Retinal pigment epithelial cell (primary cell): ENCODE measurements at places on chromosomes 6 and 20.
A peak's percentile ranks its signal among the peaks of the same experiment; 100 is the strongest.

- DNase-seq: no peak
These were observed 443.8 kb upstream of the GJE1 start for GRCh38 chr6:141688916-141689315.

- no peak for DNase-seq
These were observed 157.2 kb downstream of the SIM1 start for GRCh38 chr6:100307561-100307960.

DNA sequence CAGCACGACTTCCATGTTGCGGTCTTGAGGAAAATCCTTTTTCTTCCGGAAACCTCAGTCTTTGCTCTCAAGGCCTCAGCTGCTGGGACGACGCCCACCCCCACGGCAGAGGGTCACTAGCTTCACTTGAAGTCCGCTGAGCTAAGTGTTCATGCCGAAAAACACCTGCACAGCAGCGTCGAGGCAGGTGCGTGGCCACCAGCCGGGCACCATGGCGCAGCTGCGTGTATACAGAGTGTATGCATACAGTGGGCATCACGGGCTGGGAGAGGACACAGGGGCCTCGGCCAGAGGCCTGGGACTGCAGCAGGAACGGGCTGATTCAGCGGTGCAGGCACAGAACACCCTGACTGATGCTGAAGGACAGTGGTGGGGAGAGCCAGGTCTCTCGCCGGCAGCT is 20.1 kb downstream of the KCNQ2 start:
- no peak for DNase-seq

DNA sequence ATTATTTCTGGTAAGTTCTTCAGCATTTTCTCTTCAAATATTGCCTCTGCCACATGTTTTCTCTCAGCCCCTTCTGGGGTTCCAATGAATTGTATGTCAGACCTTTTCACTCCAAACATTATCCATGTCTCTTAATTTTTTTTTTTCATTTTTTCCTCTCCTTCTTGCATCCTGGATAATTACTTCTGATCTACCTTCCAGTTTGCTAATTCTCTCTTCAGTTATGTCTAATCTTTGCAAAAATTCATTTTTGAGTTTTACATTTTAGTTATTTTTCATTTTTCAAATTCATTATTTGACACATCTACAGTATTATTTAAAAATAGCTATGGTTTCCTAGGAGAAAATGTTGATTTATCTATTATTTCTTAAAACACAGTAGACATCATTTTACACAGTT is 271.7 kb downstream of the TFAP2B start:
- no peak for DNase-seq

GRCh38 chr6:157804448-157805327 is 18.4 kb upstream of the SNX9 start:
- DNase-seq: no peak

GRCh38 chr6:169395080-169395805 is 141.6 kb upstream of the THBS2 start:
- no peak for DNase-seq

- no peak for DNase-seq
These were observed 596.4 kb downstream of the MMUT start for GRCh38 chr6:48866682-48867081.

DNA sequence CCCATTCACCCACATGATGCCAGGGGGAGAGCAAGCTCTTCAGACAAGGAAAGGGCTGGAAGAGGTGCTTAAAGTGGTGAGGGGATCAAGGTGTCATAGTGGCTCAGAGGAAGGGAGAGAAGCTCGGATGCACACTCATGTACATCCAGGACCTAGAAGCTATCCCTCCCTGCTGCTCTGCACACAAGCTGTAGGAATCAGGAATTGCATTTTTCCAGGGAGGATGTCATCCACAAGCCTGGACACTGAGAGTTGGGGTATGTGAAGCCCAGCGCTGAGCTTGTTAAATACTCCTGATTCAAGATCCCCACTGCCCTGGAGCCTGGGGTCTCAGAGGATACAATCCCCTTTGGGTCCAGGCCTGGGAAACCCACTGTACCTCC is 85.8 kb upstream of the CCDC167 start:
- DNase-seq: no peak

DNA sequence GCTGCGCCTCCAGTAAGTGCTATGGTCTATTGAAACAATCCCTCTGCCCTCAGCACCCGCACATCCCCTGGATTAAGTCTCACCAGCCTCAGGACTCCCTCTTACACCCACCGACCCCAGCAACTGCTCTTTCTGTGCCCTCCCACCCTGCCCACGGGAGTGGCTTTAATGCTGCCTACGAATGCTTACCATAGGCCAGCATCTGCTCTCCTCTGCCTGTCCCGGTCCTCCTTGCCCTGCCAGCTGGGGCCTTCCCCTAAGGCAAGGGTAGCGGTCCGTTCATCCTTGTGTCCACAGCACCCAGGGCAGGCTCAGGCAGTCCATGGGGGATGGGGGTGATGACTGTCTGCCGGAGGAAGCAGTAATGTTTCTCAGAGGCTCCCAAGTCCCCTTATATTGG is 4.1 kb downstream of the EBF4 start:
- DNase-seq: no peak

- no peak for DNase-seq
These were observed 1.8 kb downstream of the EPB41L2 start for GRCh38 chr6:131061041-131061750.

- no peak for DNase-seq
These were observed 636.9 kb downstream of the MMUT start for GRCh38 chr6:48826152-48826515.

- DNase-seq: no peak
These were observed 19.2 kb downstream of the CHMP4B start for GRCh38 chr20:33830371-33830770.

- no peak for DNase-seq
These were observed 9.3 kb downstream of the ANGPT4 start for GRCh38 chr20:906703-907270.

DNA sequence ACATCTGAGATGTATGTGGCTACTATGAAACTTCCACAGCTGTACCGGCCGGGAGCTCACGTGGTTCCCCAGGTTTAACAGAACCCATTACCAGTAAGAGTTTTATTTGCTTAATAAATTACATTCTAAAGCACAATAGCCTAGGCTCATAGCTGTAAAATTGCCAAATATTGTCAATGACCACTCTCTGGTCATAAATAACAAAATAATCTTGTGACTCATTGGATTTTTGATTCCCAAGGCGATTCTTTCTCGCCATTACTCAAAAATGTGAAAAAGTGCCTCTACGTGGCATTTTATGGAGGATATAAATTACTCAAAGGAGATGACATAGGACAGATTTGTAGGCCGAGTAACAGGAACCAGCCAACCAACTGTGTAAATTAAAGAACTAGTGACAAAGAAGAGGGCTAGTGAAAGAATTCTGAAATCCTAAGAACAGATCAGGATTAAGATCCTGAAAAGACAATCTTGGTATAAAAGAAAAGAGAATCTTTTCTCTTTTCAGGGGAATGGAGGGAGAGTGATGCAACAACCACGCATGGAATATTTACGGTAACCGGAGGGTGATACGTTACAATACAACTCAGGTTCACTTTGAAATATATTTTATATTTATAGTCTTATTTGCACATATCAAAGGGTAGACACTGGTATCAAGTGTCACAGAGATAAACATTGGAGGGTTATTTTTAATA is 199.7 kb downstream of the FOXC1 start:
- DNase-seq: no peak

- DNase-seq: no peak
These were observed 1.4 kb upstream of the SLC29A1 start for GRCh38 chr6:44221961-44222335.

GRCh38 chr20:2023151-2023550 is 29.3 kb upstream of the PDYN start:
- DNase-seq: no peak

DNA sequence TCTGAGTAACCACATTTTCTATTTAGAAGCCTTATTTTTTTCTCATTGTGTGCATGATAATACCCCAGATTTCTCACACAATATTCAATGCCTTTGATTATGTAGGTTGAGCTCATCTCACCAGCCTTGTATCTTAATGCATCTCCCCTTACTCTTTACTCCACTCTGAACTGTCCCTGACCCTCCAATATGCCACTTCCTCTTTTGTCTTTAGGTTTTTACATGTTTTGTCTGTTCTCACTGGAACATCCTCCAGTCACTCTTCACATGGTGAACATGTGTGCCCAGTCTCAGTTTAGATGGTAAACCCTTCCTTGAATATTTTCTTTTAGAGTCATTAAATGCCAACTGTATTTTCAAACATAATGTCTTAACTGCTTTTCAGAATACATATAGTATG is 392.9 kb upstream of the IMPG1 start:
- no peak for DNase-seq

GRCh38 chr6:156852147-156852857 is 75.1 kb downstream of the ARID1B start:
- DNase-seq: peak; percentile 59

- DNase-seq: no peak
These were observed 1040.0 kb upstream of the MAP3K7 start for GRCh38 chr6:91626911-91627310.

DNA sequence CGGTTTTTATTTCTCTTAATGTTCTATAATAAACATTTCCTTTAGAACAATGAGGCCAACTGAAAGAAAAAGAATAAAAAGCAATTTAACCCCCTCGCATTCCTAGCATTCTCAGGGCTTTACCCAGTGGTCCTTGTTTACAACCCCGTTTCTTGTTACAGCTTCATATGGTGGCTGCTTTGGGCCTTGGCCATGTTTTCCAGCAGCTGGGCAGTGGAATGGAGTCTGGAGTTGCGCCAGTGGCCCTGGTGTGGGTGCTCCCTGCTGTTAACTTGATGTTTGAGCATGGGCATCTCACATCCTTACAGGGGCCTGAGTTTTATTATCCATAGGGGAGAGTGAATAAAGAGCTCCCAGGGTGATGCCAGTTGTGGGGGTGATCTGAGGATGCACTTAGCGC is 18.8 kb downstream of the EFCAB8 start:
- peak; percentile 39 for DNase-seq

DNA sequence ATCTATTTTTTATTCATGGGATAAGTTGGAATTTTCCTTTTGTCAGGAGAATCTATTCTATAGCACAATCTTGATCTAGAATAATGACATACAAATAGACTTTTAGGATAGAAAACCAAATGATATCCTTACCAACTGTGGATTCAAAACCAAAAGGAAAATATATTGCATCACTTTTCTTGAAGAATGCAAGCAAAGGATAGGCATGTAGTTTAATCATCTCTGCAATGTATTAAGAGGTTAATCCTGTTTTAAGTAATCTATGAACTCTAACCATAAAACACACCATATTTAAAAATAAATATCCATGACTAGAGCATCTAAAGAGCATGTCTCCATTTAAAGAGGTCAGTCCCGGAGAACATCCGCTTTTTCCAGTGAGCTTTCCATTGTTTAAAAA is 106.7 kb upstream of the CNKSR3 start:
- DNase-seq: no peak

- no peak for DNase-seq
These were observed 10.1 kb downstream of the SLC17A4 start for GRCh38 chr6:25764611-25765010.

DNA sequence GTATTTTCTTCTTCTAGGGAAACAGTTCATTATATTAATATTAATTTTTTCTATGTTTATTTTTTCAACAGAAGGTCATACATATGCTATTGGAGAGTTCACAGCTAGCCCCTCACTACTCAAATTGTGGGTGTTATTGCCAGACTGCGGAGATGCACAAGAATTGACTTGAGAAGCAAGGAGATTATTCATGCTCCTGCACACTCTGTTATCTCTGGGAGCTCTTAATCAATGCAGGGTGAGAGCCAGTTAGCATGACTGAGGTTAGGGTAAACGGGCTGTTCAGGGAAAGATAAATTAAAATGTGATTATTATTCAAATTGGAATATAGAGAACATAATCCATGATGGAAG is 48.9 kb upstream of the DEFB112 start:
- no peak for DNase-seq

DNA sequence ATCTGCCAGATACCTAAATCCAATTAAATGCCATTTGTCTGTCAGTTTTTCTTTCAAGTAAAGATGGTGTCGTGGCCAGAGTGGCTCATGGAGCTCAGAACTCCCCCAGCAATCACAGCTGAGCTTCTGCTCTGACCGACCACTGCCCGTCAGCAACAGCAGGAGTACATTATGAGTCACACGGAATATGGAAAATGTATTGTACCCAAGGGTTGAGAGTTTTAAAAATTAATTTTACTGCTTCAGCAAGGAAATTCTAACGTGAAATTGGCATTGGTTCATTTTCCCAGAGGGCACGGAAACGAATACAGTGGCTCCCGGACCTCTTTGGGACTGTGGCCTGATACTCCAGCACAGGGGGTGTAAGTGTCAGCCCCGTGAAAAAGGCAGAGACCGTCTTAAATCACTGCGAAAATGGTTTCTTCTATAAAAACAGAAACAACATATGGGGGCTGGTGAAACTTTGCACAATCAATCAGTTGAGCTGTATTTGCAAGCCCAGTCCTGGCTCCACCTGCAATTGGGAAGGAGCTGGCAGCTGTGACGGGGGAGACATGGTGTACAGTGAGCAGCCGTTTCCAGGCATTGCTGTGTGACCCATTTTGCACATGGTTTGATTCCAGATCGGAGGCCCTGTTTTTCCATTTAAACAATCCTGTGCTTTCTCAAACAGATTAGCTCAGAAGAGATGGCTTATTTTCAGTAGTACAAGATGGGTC is 12.8 kb downstream of the NPEPL1 start:
- no peak for DNase-seq

DNA sequence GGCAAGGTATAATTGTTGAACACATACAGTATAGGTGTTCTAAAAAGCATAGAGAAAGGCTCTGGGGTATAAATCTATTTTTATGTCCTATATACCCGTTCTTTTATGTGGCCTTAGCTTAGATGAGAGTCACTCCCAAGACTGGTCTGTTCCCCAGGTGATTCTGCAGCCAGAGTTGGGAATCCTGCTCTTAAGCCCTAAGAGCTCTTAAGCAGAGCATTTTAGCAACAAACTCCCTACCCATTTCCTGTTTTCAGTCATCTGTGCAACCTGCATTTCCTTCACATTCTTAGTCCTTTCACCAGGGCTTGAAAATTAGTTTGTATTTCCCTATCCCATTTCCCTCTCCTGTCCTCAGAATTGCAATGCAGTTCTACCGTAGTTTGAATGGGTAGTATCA is 166.1 kb downstream of the HS3ST5 start:
- no peak for DNase-seq

GRCh38 chr20:10864076-10864672 is 190.4 kb upstream of the JAG1 start:
- peak; percentile 86 for DNase-seq

DNA sequence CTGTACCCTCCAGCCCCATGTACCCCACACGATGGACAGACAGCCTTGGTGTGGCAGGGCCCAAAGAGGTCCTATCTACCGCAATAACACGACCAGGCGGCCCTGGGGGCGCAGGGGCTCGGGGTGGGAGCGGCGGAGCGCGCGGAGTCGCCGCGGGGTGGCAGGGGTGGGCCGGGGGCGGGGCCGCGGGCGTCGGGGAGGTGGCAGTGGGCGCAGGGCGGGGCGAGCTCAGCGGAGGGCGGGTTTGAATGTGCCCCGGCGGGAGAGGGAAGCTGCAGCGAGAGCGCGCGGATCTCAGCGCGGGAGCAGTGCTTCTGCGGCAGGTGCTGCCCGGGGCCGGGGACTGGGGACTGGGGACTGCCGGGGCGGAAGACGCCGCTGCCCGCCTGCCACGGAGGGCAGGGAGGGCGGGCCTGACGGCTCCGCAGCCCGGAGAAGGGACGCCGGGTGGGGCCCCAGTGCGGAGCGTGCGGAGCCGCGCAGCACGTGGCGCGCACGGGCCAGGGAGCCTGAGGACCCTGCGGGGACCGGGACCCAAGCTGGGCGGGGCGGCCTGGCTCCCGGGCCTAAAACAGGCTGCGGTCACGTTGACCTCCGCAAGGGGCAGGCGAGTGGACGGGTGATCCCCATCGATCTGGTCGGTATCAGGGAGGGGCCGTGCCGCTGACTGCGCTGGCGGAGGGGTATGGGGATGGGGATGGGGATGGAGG is at the start of gene SLC29A1:
SLC29A1 (plus strand) TSS at position 277 of the 710 bp plus-strand sequence. CDS start 3,719 bp downstream, outside the sequence.
- no peak for DNase-seq
